ENCODE measurements at places on chromosomes 11 and 22.

GRCh38 chr11:71305451-71306125 is 53.2 kb upstream of the SHANK2 start:
- no peak for DNase-seq

DNA sequence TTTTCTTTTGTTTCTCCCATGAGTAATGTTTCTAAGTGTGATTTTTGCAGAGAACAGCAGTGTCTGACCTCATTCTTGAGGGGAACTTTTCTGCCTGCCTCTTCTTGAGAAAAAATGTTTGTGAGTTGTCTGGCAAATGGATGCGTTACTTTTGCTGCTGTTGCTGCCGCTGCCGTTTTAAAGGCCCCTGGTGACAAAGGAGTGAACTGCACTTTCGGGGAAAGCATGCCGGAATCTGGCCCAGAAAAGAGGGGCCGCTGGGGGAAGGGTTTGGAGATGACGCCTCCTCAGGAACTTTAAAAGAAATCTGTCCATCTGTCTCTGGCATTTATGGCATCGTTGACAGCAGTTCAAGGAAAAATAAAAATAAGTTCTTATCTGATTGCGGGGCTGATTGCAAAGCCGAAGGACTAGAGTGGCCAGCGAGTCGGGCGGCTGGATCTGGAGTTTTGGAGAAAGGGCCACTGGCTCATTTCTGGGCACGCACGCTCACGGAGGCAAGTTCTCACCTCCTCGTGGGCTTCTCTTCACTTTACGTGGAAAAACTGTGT is 16.5 kb downstream of the ZBTB16 start:
- peak; percentile 15 for DNase-seq

GRCh38 chr22:31120230-31120629 is 2.5 kb upstream of the INPP5J start:
- DNase-seq = no peak

GRCh38 chr11:129374993-129375750 is 476 bp upstream of the BARX2 start:
- DNase-seq = no peak

DNA sequence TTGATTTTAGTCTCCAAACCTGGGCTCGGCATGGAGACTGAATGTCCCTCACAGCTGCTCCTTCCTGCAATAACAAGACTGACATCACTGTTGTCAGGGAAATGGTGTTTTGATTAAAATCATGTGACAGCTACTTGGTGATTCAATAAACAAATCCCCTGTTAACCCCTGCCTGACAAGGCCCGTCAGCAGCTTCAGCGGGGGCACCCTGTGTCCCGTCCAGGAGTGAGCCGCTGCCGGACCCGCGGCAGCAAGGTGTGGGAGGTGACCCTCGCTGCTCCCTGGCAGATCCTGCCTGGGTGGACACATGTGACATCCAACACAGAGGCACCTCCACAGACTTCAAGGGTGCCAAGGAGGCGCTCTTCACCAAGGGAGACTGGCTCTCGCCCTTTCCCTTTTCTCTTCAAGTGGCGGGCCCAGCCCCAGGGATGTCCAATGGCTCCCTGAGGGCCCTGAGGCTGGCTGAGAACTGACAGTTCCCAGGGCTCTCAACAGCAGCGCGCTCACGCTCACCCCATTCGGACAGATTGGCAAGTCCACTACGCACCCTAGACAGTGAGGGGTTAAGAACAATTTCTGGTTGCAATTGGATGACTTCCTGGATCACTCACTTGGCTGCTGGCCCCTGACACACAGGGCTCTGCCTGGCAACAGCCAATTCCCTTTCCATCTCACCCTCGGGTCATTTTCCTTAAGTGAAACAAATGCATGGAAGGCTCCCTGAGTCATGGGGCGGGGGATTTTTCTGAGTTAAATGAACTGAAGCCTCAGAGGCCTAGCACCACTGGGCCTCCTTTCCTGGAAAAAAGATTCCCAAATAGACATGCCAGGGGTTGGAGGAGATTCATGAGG is 30.7 kb downstream of the PPP2R1B start:
- peak; percentile 64 for DNase-seq

DNA sequence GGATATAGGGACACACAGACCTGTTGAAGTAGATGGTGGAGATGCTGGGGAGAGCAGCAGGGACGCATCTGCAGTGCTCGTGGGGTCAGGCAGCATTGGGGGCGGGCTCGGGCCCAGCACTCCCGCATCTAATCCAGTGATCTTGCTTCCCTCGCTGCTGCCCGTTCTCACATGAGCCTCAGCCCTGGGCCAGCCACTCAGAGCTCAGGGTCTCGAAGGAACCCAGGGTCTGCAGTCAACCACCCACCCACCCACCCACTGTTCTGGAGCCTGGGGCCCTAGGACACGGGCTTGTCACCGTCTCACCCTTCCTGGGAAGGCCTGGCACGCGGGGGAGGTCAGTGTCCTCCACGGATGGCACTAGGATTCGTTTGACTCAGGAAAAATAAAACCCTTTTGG is 406.0 kb downstream of the TBC1D22A start:
- no peak for DNase-seq

- peak; percentile 18 for DNase-seq
Measured at GRCh38 chr22:24068717-24069297, 57.7 kb downstream of the CABIN1 start.

- DNase-seq = no peak
Measured at GRCh38 chr11:121212536-121213361, 79.8 kb upstream of the SC5D start.

Measured in anterior cingulate cortex (tissue), 58 donors.